ENCODE measurements at places on chromosomes 5 and 9.
A peak's percentile ranks its signal among the peaks of the same experiment; 100 is the strongest.

DNA sequence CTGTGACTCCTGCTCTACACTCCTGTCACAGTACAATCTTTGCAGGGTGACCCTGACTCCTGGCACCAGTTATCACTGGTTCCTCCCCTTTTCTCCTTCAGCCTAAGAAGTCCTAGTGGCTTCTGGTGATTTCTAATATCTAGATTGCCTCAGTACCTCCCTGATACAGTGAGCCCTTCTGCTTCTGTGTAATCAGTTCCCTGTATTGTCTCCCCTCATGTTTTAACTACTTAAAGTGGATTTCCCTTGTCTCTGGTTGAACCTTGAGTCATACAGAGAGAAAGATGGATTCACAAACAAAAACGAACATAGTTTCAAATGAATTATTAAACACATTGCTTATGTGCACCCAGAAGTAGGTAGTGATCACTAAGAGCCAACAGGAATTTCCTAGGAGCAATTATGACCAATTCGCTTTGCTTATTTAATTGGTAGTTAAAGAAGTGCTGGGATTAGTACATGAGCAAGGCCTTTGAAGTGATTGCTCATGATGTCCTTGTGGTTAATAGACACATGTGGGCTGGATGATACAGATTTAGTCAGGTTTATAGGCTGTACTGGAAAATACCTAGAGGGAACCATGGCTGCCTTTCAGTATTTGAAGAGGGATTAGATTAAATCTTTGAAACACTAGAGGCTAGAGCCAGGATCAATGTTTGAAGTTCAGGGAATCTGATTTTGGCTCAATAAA lies 145.8 kb upstream of the MEF2C start:
- DNase-seq = no peak
- H3K27me3 ChIP-seq = no peaks in the 10 kb centered on the region
- no peaks in the 10 kb centered on the region for H3K36me3 ChIP-seq
- no peak overlapping the region for H3K4me3 ChIP-seq
- no peak overlapping the region for H3K27ac ChIP-seq
- H3K4me1 ChIP-seq = no peaks in the 10 kb centered on the region

- H3K36me3 ChIP-seq = no peaks in the 10 kb centered on the region
- no peak overlapping the region for H3K27ac ChIP-seq
Measured at GRCh38 chr5:149598966-149599365, 17.7 kb downstream of the ARHGEF37 start.

DNA sequence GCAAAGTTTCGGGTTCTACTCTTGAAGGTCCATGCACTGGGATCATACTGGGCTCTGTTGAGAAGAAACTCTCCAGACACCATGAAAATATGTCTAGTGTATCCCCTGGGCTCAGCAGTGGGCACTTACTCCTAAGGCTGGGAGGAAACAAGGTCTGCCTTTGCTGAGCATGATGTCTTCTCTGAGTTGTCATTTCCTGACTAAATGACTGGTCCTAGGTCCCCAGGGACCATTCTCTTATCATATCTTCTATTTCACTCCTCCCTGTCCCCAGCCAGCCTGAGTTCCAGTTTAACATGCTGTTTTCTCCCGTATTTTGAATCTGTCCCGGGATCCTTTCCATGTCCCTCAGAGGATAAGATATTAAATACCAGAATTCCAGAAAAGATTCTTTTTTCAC lies 225.4 kb downstream of the MTRR start:
- H3K4me3 ChIP-seq = no peak overlapping the region
- no peaks in the 10 kb centered on the region for H3K27me3 ChIP-seq
- no peaks in the 10 kb centered on the region for H3K36me3 ChIP-seq
- no peaks in the 10 kb centered on the region for H3K4me1 ChIP-seq
- no peak overlapping the region for H3K27ac ChIP-seq

- no peak overlapping the region for H3K4me3 ChIP-seq
- DNase-seq = no peak
- H3K4me1 ChIP-seq = no peaks in the 10 kb centered on the region
- H3K27ac ChIP-seq = no peak overlapping the region
Measured at GRCh38 chr5:2282893-2283292, 400.2 kb upstream of the IRX4 start.

DNA sequence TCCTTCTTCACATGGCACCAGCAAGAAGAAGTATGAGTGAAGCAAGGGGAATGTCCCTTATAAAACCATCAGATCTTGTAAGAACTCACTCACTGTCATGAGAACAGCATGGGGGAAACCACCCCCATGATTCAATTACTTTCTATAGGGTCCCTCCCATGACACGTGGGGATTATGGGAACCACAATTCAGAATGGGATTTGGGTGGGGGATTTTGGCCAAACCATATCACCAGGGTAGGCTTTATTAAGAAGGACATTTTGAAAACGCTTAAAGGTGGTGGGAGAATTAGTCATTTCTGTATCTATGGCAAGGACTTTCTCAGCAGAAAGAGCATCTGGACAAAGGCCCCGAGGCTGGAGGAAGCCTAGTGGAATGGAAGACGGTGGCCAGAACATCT lies 100.2 kb upstream of the ADAMTS16 start:
- H3K4me1 ChIP-seq = no peaks in the 10 kb centered on the region
- no peak overlapping the region for H3K4me3 ChIP-seq
- no peak for DNase-seq
- H3K36me3 ChIP-seq = no peaks in the 10 kb centered on the region
- H3K27me3 ChIP-seq = no peaks in the 10 kb centered on the region
- H3K27ac ChIP-seq = no peak overlapping the region

DNA sequence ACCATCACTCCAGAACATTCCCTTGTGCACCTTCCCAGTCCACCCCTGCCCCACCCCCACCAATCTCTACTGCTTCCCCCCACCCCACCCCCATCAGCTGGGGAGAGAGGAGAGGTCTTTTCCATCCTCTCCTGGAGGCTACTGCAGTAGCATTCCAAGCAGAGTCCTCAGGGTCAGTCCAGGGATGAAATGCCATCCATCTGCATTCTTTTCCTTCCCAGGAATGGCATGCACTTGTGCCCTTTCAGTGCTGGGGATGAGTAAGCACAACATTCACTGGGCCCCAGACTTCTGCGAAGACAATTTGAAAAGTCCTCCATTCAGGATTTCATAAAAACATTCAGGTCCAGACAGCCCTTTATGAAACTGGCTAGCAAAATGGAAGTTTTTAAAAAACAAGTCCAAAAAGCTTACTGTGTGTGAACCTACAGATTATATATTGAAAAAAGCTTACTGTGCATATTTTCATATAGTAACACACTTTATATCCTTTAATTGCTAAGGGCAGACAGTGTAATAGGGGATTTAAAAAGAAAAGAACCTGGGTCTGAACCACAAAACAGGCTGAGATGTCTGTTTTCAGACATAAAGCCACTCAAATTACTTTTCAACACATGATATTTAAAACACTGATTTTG lies 50.0 kb upstream of the GOLPH3 start:
- no peaks in the 10 kb centered on the region for H3K36me3 ChIP-seq
- H3K4me1 ChIP-seq = no peaks in the 10 kb centered on the region
- DNase-seq = no peak
- no peaks in the 10 kb centered on the region for H3K27me3 ChIP-seq

GRCh38 chr5:179342577-179342976 lies 2.7 kb downstream of the ADAMTS2 start:
- no peaks in the 10 kb centered on the region for H3K27me3 ChIP-seq
- peak overlapping the region; percentile 4 for H3K4me3 ChIP-seq
- peak overlapping the region; percentile 79 for H3K27ac ChIP-seq
- DNase-seq = no peak

- H3K27me3 ChIP-seq = no peaks in the 10 kb centered on the region
- H3K27ac ChIP-seq = no peak overlapping the region
- no peaks in the 10 kb centered on the region for H3K36me3 ChIP-seq
- no peak overlapping the region for H3K4me3 ChIP-seq
Measured at GRCh38 chr5:33474004-33474403, 33.2 kb downstream of the TARS1 start.

Measured in uterus (tissue), 4 donors.